ENCODE measurements at places on chromosomes 4 and X.

DNA sequence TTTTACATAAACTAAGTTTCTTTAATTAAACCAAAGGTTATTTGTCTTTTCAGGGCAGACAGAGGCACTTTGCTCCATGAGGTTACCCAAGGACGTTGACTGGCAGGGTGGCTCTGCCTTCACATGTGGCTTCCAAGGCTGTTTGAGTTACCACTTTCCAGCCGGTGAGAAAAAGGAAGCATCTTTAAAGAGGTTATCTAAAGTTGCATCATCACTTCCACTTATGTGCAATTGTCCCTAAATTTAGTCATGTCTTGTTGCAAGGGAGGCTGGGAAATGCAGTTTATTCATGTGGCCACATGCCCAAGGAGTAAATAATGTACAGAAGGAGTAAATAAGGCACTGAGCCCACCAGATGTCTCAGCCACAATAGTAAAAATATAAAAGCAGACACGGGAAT is 29.0 kb upstream of the RAP1GDS1 start:
- DNase-seq: no peak

DNA sequence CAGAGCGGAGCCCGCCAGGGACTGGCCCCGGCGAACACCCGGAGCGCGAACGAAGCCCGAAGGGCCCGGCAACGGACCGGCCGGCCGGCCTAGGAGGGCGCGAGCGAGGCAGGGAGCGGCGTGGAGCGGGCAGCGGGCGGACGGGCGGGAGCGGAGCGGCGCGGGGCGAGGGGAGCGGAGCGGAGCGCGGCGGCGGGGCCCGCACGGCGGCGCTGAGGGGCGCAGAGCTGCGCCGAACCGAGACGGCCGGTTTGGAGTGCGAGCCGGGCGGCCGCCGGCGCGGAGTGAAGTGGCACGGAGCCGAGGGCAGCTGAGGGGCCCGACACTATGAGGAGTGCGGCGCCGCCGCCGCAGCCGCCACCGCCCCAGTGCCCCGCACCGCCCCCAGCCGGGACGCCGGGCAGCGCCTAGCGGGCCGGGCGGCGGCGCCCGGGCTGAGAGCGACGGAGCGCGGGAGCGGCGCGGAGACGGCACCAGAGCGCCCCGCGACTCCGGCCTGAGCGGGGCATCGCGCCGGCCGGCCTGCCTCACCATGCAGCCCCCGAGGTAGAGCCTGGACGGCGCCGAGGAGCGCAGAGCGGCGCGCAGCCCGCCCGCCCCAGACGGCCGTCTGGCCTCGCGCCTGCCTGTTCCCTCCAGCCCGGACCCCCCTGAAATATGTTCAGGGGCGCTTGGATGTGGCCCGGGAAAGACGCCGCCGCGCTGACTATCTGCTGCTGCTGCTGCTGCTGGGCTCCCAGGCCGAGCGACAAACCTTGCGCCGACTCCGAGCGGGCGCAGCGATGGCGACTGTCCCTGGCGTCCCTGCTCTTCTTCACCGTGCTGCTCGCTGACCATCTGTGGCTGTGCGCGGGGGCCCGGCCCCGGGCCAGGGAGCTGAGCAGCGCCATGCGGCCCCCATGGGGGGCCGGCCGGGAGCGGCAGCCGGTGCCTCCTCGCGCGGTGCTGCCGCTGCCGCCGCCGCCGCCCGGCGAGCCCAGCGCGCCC is 793 bp downstream of the NALF2 start:
- DNase-seq: no peak

GRCh38 chrX:131677655-131678628 is 134.1 kb downstream of the OR13H1 start:
- DNase-seq: peak; percentile 66

- no peak for DNase-seq
Measured at GRCh38 chr4:54540931-54541330, 116.8 kb upstream of the KIT start.

GRCh38 chr4:184066584-184067300 is 150.9 kb downstream of the ENPP6 start:
- no peak for DNase-seq

All from GM13977 (cell line).